ENCODE measurements at places on chromosomes 4 and X.
A peak's percentile ranks its signal among the peaks of the same experiment; 100 is the strongest.

- DNase-seq, result no peak
Measured at GRCh38 chr4:22941688-22942375, 249.1 kb downstream of the GBA3 start.

DNA sequence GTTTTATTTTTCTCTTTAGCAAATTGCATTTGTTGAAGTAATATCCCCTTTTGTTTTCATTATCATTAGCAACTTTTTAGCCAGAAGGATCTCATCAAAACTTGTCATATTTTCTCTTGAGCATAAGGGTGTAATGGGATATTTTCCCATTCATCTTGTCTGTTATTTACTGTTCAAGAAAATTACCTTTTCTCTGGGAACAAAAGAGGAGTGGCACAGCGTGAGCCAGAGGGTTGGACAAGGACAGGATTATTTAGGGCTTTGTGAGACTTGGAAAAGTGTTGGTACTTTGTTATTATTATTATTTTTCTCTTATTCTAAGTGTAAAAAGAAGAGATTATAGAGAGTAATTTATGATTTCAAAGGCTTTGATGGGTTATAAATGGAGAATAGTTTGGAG, 135.9 kb downstream of the PRKX start:
- no peak for DNase-seq

- DNase-seq, result no peak
Measured at GRCh38 chr4:78742300-78742699, 33.9 kb upstream of the BMP2K start.

DNA sequence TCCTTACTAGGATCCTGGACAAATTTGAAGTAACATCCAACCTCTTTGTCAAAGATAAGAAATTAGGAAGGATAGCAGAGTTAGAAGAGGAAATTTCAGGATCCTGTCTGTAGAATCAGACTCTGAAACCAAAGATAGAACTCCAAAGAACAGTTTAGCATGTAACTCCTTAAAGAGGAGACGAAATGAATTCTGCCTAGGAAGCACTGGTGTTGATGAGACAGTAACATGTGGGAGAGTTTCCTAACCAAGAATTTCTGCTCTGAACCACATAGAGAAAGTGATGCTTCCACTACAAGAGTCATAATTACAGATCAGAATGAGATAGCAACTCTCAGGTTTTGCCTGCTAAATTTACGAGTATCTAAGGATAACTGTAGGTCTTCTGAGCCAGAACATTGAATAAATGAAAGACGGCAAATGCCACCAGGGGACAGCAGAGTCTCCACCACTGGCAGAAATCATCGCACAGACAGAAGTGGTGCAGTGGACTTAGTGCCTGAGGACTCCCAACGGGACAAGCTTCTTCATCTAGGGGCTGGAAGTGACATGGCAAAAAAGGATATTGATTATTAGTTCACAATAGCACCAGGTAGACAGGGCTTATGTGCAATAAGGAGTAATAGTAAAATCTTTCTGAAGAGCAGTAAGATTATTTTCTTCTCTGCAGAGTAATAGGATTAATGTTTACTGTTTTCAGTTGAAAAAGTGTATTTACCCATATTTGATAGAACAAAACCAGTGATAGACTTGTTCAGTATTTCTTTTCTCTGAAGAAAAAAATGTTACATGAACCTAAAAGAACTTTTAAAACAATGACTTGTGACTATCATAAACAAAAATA, 6.7 kb upstream of the PPID start:
- DNase-seq, result peak; percentile 54

DNA sequence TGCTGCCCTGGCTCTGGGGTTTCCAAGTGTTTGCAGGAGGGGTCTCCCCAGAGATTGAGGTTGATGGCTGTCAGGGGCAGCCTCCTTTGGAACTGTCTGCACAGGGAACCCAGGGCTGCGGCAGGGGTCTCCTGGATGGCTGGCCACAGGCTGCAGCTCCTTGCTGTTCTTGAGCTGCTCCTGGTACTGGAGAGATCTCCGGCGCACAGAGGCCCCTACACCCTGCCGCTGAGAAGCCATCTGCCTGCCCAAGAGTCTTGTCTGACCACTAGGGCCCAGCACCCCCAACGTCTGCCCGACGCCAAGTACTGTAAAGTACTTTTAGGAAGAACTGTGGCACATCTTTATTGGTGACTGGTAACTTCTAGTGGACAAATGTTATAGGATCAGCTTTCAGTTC, 13.5 kb downstream of the STIM2 start:
- DNase-seq, result no peak

DNA sequence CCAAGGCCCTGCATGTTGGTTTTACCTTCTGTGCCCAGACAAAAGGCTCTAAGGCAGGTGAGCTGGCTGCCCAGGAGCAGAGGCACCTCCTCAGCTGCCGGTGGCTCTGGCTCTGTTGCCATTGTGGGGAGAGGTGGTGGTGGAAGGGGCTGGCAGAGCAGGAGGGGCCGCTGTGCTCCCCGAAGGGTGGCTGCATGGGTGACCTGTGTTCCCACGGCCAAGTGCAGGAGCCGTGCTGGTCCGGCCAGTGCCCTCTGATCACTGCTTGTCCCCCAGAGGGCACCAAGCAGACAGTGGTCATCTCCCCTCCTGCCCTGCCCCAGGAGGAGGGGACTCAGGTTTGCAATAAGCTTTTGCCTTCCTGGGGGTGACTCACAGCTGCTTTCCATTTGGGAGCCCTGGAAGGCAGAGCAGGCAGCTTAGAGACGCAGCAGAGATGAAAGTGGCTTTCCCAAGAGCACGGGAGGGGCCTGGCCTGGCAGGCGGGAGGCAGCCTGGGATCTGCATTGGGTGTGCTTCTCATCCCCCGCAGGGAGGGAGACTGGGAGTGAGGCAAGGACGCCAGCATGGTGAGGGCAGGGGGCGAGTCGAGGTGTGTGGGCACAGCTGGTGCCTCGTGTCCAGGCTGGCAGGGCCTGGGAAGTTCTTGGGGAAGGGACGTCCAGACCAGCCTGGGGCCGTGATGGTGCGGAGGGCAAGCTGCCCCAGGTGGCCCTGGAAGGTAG, 28.7 kb downstream of the DOK7 start:
- DNase-seq, result no peak

DNA sequence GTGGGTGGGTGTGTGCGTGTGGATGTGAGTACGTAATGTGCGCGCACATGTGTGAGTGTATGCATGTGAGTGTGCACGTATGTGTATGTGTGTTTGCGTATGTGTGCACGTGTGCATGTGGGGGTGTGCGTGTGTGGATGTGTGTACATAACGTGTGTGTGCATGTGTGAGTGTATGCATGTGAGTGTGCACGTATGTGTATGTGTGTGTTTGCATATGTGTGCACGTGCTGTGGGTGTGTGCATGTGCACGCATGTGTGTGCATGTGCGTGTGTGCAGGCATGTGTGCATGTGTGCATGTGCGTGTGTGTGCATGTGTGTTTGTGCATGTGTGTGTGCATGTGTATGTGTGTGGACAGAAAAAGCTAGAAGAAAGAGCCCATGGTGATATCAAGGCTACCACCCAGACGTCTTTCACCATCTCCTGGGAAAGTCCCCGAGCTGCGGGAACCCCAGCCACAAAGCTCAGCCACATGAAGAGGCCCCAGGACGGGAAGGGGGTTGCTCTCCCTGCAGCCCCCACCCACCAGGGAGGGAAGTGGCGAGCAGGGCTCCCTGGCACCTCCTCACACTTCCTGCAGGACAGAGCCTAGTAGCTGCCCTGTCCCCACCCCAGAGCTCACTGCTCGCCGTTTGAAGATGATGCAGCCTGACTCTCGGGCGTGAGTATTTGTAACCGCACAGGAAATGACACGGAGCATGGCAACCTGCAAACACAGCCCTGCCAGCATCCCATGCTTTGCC, 108.3 kb downstream of the DCTD start:
- DNase-seq, result peak; percentile 62
